ENCODE measurements at places on chromosomes 13 and 19.

DNA sequence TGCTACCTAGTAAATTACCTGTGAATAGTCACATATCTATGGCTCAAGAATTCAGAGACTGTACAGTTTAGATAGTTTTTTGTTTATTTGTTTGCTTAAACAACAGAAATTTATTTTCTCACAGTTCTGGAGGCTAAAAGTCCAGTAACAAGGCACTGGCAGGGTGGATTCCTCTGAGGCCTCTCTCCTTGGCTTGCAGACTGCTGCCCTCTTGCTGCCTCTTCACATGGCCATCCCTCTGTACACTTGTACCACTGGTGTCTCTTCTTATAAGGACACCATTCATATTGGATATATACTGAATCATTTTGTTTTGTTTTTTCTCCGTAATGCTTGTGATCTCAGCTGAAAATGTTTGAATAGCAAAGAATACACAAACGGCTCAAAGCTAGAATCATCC, 56.4 kb upstream of the MIR17HG start:
- no peak for DNase-seq

DNA sequence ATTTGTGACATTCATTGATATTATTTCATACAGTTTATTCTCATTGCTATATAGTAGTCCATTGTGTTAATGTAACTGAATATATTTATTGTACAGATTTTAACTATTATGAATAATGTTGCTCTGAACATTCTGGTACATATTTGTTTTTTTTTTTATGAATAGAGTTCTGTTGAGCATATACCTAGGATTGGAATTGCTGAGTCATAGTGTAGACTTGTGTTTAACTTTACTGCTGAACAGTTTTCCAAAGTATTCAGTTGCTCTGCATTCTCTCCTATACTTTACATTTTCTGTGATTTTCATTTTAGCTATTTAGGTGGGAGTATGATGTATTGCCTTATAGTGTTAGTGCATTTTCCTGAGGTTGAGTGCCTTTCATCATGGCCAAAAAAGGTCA, 97.5 kb downstream of the MAB21L1 start:
- DNase-seq, result no peak

DNA sequence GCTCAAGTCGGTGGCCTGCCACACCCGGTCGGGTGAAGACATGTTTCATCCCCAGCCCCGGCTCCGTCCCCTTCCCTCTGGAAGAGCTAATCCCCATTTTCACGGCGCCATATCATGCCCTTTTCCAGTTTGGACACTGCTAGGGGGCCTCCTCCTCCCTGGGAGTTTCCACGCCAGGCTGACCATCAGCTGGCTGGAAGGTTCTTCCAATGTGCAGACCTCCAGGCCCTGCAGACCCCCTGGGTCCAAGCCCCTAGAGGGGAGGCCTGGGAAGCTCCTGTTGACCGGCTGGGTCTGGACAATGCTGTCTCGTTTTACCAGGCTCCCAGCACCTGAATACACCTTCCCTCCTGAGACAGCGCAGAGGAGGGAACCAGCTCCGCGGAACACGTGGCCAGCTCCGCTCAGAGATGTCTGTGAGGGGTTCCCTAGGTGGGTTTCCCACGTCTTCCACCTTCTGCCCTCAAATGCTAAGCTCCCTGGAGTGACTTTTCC, 44.7 kb upstream of the RANBP3 start:
- DNase-seq, result no peak

DNA sequence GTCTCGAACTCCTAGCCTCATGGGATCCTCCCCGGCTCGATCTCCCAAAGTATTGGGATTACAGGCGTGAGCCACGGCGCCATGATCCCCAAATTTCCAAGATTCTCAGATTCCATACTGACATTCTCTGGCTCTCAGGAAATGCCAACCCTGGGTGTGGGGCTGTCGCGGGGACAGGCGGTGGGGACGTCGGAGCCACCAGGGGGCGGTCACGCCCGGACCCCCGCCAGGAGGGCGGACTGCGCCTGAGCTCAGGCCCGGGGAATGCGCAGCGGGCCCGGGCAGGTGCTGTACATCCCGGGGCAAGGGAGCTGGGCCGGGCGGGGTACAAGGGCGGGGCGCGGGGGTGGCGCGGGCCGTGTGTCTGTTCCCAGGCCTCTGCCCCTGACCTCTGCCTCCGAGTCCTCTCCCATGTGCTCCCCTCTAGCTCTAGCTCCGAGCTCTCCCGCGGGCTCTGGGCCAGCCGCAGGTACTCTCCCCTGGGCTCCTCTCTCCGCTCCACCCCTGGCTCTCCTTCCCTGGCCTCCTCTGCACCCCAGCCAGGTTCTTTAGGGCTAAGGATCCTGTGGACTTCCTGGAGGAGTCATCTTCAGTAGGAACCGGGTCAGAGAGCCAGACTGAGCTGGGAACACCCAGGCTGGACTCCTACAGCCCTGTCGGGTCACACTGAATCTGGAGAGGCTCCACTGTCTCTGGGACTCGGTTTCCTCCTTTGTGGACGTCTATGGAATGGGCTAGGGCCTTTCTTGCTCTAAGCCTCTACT, 2.4 kb downstream of the PPP1R13L start:
- DNase-seq, result peak; percentile 78

- no peak for DNase-seq
Observed at GRCh38 chr13:101383595-101383994, 32.7 kb downstream of the NALCN start.

DNA sequence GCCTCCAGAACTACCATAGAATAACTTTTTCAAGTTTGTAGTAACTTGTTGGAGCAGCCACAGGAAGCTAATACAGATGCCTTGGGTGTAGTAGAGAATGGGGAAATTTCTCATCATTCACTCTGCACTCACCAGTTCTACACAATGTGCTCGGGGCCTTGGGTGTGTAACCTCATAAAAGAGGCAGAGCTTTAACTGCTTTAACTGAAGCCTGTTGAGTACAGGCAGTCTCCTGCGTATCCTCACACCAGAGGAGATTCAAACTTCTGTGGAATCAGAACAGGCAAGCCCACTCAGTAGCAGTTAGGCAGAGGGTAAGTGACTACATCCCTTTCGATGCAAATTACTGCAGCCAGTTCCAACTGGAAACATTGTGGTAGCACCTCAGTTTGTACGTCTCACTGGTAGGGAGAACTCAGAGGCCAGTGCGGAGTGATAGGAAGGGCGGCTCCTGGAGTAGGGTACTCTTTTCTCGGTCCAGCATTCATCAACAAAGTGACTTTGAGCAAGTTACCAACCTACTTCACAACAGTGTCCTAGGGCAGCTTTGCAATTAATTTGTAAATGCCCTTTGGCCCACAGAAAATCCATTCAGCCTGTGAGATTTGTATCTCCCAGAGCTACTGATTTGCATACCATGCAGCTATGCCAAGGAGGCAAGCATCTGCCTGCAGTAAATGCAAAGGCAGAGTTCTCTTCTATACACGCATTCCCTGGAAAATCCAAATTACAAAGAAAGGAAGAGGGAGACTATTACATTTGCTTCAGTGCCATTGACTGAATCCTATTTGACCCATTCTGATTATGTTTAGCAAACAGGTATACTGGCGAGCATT, 904.3 kb downstream of the DIAPH3 start:
- no peak for DNase-seq

DNA sequence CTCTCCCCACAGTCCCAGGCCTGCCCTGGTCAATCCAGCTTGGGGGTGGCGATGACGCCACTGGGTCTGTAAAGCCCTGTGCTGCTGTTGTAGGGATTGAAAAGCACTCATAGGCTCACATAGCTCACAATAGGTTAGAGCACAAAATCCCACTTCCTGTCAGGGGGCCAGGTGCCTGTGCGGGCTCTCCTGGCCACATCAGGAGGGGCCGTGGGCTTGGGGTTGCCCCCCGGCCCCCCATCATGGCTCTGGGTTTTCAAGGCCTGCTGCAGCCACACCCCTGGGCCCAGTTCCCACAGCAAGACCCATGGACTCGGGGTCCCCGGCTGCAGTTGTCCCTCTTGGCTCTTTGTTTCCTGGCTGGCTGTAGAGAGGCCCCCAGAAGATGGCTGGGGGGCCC, 62.9 kb downstream of the SMARCA4 start:
- DNase-seq, result no peak

GRCh38 chr19:574658-575526, 2.5 kb downstream of the BSG start:
- DNase-seq, result no peak
